ENCODE measurements at places on chromosomes 3 and 15.

DNA sequence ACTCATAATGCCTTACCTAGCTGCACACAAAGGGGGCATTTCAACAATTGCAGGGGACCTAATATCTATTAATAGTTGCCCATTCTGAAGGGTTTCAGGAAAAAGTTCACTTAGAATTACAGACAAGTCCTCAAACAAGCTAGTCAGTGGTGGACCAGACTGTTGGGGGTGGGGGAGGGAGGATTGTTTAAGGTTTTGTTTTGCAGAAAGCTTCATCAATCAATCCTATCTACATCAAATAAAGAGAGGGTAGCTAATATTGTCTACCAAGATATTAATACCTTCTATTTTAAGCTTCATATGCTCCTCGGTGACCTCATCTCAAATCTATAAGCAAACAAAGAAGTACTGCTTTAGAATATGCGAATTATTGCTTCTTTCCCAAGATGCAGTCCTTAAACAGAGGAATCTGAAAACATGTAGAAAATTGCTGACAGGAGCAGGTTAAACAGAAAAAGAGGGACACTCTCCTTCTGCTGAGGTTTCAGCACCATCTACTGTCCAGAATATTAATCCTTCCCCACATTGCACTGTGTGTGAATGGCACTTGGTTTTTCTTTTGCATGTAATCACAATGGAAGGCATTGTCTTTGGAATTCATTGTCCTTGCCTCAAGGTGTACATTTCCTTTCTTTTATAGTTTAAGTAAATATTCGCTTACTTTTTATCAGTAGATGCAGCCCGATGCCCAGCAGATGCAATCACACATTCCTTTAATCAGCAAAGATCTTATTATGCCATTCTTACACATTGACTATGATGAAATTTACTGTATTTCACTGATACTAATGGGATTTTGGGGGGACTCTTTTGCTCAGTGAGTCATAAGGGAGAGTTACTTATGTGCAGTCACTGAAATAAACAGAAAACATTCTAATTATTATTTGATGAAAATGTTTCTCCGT, 94.7 kb downstream of the IL5RA start:
- peak; percentile 30 for DNase-seq

DNA sequence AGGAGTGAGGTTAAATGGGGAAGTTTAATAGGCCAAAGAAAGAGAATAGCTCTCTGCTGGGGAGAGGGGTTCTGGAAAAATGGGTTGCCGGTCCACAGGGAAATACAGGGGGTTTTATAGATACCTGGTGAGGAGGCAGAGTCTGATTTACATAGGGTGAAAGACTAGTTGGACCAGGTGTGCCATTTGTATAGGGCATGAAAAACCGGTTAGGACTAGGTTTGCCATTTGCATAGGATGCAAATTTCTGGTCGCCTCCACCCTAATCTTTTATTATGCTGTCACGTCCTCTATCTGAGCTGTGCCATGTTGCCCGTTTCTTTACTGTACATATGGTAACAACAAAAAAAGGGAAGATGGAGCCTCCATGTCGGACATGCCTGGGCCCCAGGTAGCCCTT, 960.1 kb downstream of the FHIT start:
- no peak for DNase-seq

DNA sequence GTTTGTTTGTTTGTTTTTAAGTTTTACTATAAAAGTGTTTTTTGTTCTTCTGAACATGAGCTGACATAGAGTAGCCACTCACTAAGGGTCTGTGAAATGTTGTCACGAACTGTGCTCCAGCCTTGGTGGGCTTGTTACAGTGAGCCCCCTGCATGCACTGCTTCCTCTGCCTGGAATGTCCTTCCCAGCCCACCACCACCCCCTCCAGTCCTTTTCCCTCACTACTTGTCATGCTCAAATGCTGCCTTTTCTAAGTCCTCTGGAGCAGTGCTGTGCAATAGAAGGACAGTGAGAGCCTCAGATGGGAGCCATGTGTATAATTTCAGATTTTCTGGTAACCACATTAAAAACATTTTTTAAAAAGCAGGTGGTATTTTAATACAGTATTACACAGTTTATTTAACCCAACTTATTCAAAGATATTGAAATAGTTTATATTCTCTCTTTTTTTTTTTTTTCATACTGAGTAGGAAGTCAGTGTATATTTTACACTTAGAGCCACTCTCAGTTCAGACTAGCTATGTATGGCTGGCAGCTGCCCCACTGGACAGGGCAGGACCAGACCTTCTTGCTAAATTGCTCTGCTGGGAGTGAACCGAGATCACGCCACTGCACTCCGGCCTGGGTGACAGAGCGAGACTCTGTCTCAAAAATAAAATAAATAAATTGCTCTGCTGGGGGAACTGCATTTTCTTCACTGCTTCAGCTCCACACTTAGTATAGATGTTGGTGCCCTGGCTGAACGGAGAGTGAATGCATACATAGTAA, 26.9 kb downstream of the MKRN2OS start:
- DNase-seq, result no peak

GRCh38 chr15:59420986-59421618, 16.9 kb upstream of the FAM81A start:
- DNase-seq, result no peak

DNA sequence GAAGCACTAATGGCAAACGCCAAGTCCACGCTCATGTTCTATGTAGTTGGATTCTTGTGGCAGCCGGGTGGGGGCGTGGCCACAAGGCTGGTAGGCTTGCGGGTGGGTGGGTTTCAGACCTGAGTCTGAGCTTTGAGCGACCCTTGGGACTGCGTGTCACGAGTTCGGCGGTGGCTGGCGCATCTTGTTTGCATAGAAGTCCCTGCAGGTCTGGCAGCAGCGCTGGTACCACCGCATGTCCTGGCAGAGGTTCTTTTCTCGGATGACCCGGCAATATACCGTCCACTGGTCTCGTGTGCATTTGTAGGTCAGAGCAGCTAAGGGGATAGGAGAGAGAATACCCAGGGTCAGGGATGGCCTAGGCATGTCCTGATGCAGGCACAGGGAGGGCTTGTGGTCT, 241.0 kb upstream of the LYSMD4 start:
- DNase-seq, result no peak

DNA sequence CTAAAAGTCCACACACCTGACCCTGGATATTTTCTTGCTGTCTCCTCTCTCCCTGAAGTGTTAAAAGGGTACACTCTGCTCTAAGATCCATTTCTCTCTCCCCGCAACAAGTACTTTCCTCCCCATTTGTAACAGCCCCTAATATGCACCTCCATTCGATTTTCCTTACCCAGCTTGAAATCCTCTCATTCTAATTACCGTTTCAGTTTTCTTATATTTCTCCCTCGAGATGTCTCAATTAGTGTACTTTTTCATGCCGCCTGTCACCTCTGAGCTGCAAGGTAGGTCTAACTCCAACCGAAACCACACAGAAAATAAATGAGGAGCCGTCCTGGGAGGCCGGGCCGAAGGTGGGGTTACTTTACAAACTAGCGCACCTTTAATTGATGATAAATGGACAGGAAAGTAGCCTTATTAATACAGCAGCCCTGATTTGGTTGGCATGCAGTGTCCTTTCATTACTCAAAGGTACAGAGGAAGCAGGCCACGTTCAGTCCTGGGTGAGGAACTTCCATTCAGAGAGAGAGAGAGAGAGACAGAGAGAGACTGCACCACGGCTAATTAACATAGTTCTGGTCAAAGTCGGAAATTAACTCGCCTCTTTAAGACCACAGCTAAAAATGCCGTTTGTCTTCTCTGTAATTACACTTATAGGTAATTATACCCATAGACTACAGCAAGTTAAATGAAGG, 319.9 kb downstream of the ARRDC4 start:
- no peak for DNase-seq

DNA sequence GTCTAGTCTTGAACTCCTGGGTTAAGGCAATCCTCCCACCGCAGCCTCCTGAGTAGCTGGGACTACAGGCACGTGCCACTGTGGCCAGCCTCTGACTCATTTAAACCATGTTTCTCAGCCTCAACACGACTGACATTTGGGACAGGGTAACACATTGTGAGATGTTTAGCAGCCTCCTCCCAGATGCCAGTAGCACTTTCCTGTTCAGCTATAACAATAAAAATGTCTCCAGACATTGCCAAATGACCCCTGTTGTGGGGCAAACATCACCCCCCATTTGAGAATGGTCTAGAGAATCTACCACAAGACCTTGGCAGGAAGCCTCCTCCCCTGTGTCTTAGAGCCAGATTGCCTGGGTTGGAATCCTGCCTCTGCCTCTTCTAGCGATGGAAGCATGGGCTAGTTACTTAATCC, 8.4 kb downstream of the TMEM40 start:
- no peak for DNase-seq

GRCh38 chr3:1235526-1236120, 142.8 kb downstream of the CNTN6 start:
- no peak for DNase-seq

DNA sequence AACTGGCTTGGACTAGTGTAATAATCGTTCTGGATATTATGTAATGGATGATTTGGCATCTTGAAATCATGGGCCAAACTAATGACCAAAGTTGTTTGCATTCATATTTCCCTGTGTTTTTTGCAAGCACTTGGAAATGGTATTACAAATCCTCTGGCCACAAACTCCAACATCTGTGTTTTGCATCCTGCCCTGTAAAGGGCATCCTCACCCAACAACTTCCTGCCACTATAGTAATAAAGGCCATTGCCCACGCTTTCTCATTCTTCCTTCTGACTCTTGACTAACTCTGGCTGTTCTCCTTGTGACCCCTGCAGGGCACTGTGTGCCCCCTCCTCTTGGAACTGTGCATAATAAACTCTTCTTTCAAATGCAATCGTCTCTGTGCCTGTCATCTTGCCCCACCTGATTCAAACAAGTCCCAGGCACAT, 25.4 kb upstream of the PSMD6 start:
- no peak for DNase-seq

- peak; percentile 21 for DNase-seq
Observed at GRCh38 chr3:185216607-185216958, 37.3 kb downstream of the EHHADH start.

- DNase-seq, result no peak
Observed at GRCh38 chr3:55607844-55608243, 120.7 kb upstream of the WNT5A start.

- no peak for DNase-seq
Observed at GRCh38 chr3:132972333-132972732, 65.9 kb upstream of the TMEM108 start.

DNA sequence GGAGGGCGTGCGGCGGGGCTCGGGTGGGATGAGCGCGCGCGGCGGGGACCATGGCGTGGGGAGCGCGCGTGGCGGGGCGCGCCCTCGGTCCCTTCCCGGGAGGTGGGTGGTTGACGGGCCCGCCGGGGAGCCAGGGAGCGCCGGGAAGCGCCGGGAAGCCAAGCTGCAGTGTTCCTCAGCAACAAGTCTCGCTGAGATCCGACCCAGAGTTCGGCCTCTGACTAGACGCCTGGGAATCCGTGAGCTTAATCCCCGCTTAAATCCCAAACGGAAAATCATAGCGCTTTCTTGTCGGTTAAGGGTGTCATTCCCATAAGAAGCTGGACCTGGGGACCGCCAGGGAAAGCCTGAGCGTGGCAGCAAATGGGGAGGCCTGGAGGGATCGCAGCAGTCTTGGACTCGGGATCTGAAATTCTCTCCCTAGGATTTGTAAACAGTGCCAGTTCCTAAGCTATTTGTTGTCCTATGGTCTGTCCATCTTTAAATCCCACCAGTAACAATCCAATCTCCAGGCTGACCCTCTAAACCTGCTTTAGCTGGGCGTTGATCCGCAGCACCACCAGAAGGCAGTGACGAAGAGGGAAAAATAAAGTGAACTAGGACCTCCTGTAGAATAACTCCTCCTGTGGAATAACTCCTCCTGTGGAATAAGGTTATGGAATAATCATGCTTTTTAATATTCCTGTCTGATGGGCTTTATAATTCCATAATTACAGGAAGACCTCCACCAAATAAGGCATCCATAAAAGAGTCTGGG, 570 bp upstream of the NEDD4 start:
- no peak for DNase-seq

DNA sequence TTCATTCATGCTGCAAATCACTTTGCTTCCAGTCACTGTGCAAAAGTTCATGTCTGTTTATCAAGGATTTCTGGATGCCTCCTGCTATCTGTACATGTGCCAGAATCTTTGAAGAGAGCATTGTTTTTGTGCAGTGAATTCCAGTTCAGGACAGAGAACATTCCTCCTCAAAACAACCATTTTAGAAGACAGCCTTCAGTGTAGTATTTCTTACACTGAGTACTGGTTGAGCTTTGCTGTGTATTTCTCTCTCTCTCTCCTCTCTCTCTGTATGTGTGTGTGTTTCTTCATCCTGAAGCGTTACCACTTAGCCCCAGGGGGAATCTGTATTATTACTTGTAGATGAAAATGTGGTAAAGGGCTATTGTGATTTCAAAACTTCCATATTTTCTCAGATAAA, 123.8 kb upstream of the CHL1 start:
- DNase-seq, result no peak

DNA sequence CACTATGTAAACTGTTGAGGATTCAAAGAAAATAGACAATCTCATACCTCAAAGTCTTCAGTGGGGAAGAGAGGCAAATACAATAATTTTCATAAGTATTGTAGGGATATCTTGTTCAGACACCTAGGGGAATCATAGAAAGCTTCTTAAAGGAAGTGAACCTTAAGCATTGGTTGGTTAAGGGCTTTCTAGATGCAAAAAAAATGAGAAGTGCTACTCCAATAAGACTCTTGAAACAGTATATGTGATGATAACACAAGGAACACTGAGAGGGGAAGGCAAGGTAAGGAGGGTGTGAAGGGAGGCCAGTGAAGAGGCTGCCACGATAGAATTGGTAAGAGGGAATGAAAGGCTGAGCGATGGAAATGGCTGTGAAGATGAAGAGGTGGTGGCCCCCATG, 104.1 kb downstream of the TPRG1 start:
- DNase-seq, result no peak

DNA sequence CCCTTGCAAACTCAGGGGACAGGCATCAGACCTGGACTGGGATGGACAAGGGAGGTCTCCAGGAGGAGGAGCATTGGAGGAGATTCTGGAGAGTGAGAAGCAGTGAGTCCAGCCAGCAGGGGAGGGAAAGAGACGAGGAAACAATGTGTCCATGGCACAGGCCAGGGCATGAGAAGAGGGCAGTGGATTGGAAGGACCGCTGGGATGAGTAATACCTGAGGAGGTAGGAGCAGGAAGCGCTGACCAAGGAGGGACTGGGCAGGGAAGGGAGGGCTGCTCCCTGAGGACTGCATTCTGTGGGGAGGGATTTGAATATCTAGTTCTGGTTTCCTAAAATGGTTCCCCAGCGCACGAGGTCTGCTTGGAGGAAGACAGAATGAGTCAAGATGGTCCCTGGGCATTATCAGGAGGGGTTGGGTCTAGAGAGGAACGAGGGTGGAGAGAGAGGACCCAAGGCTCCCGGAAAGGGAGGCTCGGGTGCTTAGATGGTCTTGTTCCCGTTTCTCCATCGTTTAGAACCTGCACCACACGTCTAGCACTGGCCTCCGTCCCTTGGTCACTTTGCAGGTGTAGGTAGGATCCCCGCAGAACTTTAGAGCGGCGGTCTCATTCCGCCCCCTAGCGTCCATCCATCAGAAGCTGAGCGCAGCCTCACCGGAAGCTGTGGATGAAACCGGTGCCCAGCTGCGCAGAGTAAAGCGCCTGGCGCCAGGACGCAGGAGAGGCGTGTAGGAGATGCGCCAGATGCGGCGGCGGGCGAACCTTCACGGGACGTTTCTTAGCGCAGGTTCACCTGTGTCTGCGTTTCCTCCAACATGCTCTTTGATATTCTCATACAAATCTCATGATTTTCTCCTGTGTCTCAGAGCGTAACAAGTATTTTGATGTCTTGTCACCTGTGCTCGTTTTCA, 190.7 kb upstream of the NDN start:
- DNase-seq, result peak; percentile 75

- no peak for DNase-seq
Observed at GRCh38 chr15:60634815-60635214, 155.9 kb upstream of the ICE2 start.

Data from MM.1S (cell line).